ENCODE measurements at places on chromosomes 1 and 21.

GRCh38 chr1:92924501-92924900, 36.8 kb downstream of the DIPK1A start:
- no peak for DNase-seq

GRCh38 chr1:82969340-82969739, 1029.6 kb downstream of the TTLL7 start:
- DNase-seq = no peak

DNA sequence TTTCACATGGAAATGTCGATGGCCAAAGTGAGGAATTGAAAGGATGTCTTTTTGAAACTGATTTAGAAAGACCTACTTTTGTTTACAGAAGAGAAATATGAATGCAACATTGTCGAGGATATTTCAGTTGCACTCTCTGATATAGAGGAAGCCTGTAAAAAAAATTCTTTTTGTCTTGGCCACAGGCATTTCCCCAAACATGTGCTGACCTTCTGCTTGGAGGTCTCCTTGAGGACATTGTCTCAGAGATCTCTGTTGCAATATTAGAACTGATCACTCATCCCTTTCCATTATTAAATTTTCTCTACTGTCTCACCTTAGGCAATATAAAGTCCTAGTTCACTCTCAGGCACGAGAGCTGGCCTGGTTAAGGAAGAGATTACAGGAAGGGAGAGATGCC, 16.0 kb downstream of the S100A11 start:
- DNase-seq = no peak

- peak; percentile 75 for DNase-seq
Observed at GRCh38 chr1:100188617-100189016, 10.6 kb upstream of the LRRC39 start.

DNA sequence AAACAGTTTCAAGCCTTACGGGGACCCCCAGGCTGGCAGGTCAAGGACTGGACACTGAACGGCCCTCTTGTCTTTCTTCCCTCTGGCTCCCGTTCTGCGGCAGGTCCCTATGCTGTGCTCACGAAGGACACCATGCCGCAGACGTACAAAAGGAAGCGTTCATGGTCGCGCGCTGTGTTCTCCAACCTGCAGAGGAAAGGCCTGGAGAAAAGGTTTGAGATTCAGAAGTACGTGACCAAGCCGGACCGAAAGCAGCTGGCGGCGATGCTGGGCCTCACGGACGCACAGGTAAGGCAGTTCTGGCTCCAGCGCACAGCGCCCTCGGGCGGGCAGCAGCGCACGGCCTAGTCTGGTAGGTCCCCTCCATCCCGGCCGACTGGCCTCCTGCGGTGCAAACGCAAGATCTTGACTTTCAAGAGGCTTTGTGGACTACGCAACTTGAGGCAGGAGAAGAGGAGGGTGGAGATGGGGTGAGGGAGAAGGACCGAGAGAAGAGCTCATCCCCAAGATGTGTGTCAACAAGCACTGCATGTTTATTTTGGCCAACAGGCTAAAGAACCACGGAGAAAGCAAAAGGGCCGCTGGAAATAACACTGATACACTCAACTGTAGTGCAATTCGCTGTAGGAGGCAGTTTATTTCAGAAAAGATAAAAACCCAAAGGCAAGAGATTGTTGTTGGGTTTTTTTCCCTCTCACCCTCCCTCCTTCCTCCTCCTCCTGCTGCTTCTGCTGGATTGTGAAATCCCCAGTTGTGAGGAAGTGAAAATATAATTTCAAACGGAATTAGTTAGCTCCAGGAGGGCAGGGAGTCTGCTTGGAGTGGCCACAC, 3.0 kb downstream of the HLX start:
- no peak for DNase-seq

GRCh38 chr1:66323958-66324625, 209.9 kb upstream of the SGIP1 start:
- DNase-seq = no peak

DNA sequence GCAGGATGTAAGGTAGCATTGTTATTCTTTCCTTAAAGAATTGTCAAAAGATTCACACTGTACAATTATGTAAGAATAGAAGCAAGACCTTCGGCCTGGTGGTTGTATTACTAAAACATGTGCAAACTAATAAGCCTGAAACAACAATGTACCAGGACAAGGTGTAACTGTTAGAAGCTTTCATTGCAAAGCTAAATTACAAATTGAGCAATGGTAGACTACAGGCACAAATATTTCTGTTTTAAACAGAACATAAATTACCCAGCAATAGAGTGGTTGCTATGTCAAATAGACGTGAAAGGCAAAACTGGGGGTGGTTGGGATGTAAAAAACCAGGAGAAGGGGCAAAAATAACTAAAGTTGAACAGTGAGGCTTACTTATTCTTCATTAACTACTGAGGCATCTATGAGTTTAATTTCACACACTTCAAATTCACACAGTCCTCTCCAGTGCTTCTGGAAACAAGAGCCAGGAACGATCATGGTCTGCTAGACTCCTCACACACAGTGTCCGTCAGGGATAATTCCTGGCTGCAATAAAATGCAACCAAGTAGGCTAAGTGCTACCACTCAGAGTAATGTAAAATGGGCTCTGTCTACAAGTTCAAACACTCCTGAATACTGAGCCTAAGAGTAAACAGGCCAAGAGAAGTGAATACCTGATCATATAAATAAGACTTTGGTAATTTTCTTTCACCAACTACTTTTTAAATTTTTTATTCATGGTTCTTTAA, 39.3 kb upstream of the C1orf198 start:
- DNase-seq = no peak

DNA sequence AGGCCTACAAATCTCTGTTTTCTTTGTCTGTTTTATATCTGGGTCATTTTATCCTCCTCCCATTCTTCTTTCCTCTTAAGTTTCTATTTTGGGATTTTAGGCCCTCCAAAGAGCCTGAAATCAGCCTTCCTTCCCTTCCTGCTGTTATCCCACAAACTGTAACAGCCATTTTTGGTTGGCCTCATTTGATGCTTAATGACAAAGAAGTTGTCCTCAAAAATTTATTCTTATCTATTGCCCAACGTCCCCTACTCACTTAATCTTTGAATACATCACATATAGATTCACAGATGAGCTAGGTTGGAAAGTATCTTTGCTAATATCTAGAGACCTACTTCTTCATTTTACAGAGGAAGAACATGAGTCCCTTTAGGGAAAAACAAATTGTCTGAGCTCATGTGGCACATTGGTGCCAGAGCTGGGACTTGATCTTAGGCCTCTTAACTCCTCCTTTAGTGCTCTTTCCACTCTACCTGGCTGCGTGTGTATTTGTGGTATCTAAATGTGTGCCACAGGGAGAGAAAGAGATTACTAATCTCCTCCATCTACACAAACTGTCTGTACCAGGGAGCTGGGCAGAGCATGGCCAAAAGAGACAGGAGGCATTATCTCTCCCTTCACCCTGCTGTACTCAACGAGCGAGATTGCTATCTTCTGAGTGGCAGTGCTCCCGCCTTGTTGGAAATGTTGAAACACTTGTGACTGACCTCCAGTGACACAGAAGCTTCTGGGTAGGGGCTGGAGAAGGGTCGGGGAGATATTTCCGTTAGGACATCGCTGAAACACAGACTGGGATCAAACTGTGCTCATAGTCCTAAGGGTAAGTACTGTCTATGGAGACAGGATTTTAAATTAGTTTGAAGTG, 30.1 kb downstream of the RHEX start:
- DNase-seq = no peak

GRCh38 chr1:115977499-115978258, 1.4 kb downstream of the SLC22A15 start:
- peak; percentile 62 for DNase-seq

DNA sequence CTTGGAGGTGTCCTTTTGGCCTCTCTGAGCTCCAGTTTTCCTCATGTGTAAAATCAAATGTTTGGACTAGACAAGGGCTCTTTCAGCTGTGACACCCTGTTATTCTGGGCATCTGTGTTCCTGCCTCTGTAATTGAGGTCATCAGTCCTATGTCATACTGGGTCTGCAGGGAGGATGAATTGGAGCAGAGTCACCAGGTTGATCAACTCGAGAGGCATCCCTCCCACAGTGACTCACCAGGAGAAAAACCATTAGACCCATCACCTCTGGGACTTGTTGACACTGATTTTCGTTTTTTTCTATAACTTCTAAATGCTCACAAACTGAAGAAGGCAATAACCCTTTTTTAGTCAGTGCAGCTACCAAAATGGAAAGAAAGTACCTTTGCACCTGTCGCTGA, 82.2 kb downstream of the ST6GALNAC5 start:
- peak; percentile 55 for DNase-seq

- DNase-seq = no peak
Observed at GRCh38 chr1:183585038-183585437, 5.2 kb downstream of the NCF2 start.

DNA sequence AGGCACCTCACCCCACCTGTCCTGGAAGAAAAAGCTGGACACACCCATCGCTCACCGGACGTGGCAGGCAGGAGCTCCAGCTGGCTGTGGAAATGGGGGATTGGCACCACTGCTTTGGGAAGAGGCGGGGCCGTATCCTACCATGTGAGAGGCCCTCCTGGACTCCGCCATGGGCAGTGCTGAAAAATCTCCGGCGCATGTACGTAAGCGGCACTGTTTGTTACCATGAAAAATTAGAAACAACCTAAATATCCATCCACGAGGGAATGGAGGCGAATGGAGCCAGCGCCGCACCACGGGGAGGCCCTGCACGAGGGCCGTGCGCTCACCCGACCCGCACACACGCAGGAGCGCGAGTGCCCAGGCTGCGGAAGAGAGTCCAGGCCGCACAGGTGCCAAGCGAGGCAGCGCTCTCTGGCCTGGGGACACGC, 3.1 kb downstream of the KRTAP10-8 start:
- DNase-seq = no peak

GRCh38 chr1:229059671-229060539, 211.0 kb upstream of the RAB4A start:
- DNase-seq = no peak

- DNase-seq = no peak
Observed at GRCh38 chr21:36904093-36904666, 62.3 kb downstream of the HLCS start.

DNA sequence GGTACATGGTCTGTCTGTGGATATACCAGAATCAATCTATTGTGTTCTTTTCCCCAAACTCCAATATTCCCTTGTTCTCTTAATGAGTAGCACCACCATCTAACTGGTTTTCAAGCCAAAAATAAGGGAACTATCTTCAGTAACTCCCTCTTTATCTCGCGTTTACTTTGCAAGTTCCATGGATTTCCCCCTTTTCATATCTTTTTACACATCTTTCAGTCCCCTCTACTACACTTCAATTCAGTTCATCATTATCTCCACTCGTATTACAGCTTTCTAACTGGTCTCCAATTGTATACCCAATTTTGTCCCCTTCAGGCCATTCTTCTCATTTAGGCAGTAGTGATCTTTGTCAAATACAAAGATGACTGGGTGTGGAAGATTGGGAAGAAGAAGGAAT, 4.1 kb upstream of the TMCO1 start:
- DNase-seq = no peak

DNA sequence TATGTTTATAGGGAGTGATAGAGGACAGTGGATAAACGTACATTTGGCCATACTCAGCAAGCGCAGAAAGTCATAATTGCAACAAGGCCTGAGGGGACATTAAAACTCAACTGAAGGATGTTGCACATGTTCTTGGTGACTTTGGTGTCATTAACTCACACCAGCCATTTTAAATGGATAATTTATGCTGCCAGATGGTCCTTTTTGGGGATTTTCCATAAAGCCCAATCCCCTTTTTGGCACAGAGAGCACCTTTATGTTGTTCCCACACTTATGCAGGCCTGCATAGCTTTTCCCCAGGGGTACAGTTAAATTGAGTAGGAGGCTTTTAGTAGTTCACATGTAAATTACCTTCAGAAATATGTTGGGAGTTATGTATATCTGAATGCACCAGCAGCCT, 279.6 kb downstream of the NFIA start:
- DNase-seq = no peak

DNA sequence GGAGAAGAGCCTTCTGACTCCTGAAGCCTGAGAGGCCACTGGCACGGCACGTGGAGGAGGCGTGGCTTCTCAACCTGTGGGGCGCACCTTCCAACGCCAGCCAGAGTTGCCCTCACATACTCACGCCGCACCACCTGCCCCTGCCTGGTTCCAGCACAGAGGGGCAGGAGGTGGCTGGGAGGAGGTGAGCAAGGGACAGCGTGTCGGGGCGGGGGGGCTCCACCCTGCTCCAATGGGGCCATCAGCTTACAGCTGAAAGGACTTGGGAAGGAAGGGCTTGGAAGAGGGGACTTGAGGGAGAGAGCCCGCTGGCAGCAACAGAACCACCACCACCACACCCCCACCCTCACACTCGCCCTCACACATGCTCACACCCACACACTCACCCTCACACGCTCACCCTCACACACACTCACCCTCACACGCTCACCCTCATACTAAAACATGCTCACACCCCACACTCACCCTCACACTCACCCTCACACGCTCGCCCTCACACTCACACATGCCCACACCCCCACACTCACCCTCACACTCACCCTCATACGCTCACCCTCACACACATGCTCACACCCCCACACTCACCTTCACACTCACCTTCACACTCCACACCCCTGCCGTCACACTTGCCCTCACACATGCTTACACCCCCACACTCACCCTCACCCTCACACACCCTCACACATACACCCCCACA, 41.6 kb upstream of the EDN2 start:
- DNase-seq = no peak

- no peak for DNase-seq
Observed at GRCh38 chr1:231385416-231385748, 36.7 kb downstream of the EGLN1 start.

DNA sequence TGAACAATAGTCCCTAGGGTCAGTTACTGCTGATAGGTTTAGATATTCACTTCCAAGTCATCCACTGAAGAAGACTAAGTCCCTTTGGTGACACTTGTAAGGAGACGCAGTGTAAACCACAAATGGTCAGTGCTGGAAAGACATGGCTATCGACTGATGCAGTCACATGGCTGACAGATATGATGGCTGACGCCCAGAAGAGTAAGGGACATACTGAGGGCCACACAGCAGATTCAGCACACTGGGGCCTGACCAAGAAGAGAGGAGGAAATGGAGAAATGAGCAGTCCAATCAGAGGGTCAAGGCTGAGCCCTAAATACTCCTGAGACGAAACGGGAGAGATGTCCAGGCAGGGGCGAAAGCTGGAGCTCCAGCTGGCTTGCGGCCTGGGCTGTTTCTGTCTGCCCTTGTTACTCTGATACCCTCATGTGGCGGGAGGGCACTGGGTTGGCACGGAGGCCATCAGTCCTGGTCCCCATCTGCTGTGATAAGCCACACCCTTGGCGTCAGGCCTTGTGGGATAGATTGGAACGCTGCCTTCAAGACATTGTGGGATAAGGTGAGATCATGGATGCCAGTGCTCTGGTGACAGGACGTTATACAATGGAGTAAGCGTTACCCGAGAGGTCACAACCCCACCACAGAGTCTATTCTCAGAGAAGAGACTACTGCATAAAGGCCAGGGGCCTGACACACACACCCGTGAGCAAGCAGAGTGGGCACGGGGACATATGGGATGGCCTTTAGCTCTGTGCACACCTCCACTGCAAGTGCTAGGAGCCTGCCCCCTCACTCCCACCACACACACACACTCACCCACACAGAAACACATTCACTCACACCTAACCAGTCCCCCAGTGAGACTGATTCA, 158.4 kb downstream of the TRABD2B start:
- DNase-seq = no peak

GRCh38 chr1:51009381-51009780, 39.3 kb downstream of the CDKN2C start:
- no peak for DNase-seq
